ENCODE measurements at places on chromosomes 6 and 20. TPM values are rescaled to one million over a fixed set of nuclear protein-coding genes. Genes with fewer than 3 reads are reported as not detected.
A peak's percentile ranks its signal among the peaks of the same experiment; 100 is the strongest.

The ATF6B gene
- total RNA-seq, result 68.7 TPM

The RBM24 gene
- 22.7 TPM for total RNA-seq

GRCh38 chr6:154402081-154402780, 45.6 kb upstream of the IPCEF1 start:
- no peak for DNase-seq

DNA sequence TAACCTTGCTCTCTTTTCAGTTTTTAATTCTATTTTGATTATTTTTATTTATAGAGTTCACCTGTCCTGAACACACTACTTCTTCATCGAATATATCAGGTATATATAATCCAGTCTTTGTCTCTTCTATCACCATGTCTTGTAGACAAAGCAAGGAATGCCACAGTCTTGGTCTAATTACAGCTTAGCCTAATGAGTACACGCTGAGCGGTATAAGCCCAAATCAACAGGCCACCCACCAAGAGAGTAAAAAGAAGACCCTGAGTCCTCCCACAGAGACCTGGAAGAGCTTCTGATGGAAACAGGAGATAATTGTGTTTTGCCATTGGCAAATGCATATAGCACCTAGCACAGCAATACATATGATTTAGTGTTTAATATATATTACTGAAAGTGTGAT, 68.7 kb upstream of the TCF21 start:
- no peak for DNase-seq

DNA sequence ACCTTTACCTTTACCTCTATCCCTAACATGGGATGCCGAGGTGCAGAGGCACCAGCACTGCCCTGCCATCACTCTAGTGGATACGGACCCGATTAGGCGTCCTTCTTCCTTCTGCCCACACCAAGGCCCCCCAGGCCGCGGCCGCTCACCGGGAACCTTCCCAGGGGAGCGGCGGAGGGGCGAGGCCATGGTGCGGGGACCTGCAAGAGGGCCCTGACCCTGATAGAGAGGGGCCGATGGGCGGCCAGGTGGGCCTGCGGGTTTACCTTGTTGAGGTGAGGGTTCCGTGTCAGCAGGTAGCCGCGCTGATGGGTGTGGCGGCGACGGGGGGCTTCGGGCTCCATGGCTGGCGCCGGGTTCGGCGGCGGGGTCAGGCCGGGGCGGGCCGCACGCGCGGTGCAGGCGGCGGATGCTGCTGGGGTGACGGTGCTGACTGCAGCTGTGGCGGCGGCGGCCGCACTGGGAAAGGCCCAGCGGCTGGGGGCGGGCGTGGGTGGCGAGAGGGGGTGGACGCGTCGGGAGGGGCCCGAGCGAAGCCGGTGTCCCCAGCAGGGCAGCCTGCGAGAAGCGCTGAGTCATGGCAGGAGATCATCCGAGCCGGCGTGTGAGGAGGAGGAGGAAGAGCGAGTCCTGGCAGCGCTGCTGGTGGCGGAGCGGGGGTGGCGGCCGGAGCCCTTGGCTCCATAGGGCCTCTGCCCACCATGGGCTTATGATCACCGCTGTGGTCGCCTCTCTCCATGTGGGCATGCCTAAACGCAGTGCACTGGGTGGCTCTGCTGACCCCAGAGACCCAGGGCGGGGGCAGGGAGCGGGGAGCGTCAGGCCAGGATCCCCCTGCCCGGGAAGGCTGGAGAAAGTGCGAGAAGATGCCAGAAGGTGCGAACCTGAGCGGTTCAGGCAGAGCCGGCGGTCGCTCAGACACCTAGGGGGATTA, at the start of gene ME1:
Gene ME1 (minus strand): TSS at position 441 of the 934 bp plus-strand sequence. CDS start 97 bp downstream, at position 344.
- peak; percentile 62 for DNase-seq

Data from astrocyte (in vitro differentiated cells and primary cell).